Muscle of leg (tissue), 16 donors: ENCODE measurements at places on chromosomes 4 and X.
A peak's percentile ranks its signal among the peaks of the same experiment; 100 is the strongest.

DNA sequence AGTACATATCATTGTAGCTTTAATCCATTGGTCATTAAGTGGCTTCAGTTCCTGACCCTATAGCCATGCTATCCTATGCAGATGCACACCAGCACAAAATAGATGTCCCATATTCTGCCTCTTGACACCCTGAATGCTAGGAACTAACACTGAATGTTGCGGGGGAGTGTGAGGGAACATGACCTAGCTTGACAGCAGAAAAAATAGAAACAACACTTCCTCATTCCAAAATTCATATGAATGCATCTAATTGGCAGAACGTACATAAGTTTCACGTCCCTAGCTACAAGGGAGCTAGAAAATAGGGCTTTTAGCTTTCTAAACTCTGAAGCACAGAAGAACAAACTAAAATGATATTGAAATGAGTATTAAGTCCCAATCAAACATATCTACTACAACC, 14.4 kb upstream of the DCAF8L1 start:
- H3K4me3 ChIP-seq = no peak overlapping the region
- H3K36me3 ChIP-seq = no peaks in the 10 kb centered on the region
- no peaks in the 10 kb centered on the region for H3K27me3 ChIP-seq

GRCh38 chr4:98939892-98940298, 11.0 kb upstream of the EIF4E start:
- H3K36me3 ChIP-seq = no peaks in the 10 kb centered on the region
- H3K4me1 ChIP-seq = no peaks in the 10 kb centered on the region
- no peak overlapping the region for H3K27ac ChIP-seq
- H3K27me3 ChIP-seq = no peaks in the 10 kb centered on the region
- DNase-seq = peak; percentile 81

DNA sequence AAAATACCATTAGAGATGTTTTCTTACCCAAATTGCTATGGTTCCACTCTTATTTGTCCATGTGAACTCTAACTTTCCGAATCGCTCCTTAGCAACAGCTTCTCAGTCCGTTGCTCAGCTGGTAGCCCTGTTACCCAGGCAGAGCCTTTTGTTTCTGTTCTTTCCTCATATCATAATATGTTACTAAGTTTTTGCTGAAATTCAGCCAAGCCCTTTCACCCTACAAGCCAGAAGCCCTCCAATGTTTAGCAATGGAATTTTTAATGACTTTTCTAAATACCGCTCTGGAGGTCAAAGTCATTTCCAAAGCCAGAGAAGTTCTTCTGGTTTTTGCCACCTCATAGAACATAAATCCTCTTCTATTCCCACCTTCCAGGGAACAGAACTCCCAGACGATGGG, 1029.5 kb downstream of the C4orf33 start:
- no peaks in the 10 kb centered on the region for H3K27me3 ChIP-seq
- DNase-seq = peak; percentile 35
- H3K4me1 ChIP-seq = no peaks in the 10 kb centered on the region
- no peaks in the 10 kb centered on the region for H3K36me3 ChIP-seq
- no peak overlapping the region for H3K4me3 ChIP-seq

GRCh38 chrX:30659421-30659820, 6.2 kb downstream of the GK start:
- H3K27me3 ChIP-seq = no peaks in the 10 kb centered on the region
- no peak overlapping the region for H3K4me3 ChIP-seq
- H3K4me1 ChIP-seq = no peaks in the 10 kb centered on the region
- no peak for DNase-seq
- H3K36me3 ChIP-seq = no peaks in the 10 kb centered on the region

DNA sequence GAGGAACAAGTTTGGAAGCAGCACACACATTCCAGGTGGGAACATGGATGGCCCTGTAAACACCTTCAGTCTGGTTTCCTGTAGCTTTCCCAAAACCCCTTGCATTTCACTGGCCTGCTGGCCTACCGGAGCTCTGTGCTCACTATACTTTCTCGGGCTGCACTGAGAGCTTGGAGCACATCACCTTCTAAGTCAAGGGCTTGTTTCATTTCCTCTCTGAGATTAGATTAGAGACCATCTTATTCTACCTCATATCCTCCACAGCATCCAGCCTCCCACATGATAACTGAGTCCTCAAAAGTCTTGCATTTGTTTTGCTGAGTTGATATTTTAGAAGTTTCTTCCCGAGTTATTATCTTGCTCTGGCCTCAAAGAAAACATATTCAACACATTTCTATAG, 147.7 kb downstream of the RASL11B start:
- peaks cover 27% of the 10 kb centered on the region for H3K4me1 ChIP-seq
- H3K27ac ChIP-seq = peak overlapping the region; percentile 13
- DNase-seq = no peak
- no peaks in the 10 kb centered on the region for H3K36me3 ChIP-seq
- no peaks in the 10 kb centered on the region for H3K27me3 ChIP-seq
